Effector CD8-positive, alpha-beta T cell (primary cell): ENCODE measurements at places on chromosomes 11 and 22.

GRCh38 chr11:111696556-111696955 lies 69.6 kb downstream of the PPP2R1B start:
- no peak for DNase-seq

- no peak for DNase-seq
Measured at GRCh38 chr11:63494975-63495374, 4.0 kb upstream of the PLAAT5 start.

- no peak for DNase-seq
Measured at GRCh38 chr11:126175393-126175792, 36.1 kb downstream of the RPUSD4 start.

DNA sequence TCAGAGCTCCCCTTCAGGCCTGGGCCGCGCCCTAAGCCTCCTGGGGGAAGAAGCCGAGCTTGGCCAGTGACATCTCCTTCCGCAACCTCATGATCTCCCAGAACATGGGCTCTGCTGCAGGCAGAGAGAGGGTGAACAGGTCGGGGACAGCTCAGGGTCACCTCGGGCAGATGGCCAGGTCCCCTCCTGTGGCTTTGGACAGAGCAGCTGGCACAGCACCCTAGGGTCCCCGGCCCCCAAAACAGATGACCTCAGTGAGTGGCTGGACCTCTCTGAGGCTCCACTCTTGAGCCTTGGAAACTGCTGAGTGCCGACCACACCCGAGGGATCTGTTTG lies 6.9 kb upstream of the FADS3 start:
- DNase-seq, result no peak

- DNase-seq, result no peak
Measured at GRCh38 chr22:26744892-26745808, 87.8 kb downstream of the MIAT start.

GRCh38 chr22:23218867-23219251 lies 38.5 kb downstream of the BCR start:
- no peak for DNase-seq

- DNase-seq, result no peak
Measured at GRCh38 chr22:30575859-30576258, 1.4 kb upstream of the GAL3ST1 start.

DNA sequence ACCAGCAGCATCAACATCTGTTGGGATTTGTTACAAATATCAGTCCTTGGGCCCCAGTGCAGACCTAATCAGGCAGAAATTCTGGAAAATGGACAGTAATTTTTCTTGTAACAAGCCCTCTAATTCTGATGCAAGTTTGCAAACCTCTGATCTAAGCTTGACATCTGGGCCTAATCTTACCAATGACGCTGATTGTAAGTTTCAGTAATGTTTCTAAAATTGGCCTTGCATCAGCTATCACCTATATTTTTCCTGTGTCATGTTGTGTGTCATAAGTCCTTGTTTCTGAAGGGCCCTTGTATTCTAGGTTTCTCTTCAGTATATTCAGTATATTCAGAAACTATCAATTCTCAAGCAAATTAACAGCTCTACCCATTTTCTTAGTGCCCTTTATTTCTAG lies 36.4 kb downstream of the ZNF215 start:
- DNase-seq, result no peak

DNA sequence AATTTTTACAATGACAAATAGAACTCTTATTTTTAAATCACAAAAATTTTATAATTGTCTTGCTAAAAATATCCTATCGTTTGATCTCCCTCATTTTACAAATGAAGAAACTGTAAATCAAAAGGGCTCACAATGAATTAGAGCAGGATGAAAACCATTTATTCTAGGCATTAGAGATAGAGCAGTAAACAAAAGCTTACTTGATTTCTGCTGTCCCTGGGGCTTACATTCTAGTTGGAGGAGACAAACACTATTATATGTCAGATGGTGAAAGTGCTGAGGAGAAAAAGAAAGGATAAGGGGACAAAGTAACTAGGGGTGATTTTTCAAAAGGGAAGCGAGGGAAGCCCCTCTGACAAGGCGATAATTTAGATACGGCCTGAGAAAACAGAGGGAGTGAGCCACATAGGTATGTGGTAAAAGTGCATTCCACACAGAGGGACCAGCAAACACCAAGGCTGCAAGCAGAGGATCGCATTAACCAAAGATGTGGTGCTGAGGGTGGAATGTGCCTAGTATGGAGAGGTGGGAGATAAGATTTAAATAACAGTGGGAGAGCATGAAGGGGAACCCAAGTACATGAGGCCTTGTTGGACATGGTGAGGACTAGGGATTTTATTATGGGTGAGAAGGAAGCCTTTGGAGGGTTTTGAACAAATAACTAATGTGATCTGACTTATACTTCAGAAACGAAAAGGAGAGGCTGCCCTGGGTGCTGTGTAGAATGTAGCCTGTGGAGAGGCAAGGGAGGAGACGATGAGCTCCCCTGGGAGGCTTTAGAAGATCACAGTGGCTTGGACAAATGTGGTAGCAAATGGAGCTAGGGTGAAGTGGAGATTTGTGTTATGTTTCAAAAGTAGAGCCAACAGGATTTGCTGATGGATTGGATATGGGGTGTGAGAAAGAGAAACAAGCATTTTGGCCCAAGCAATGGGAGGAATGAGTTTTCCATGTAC lies 62.1 kb downstream of the PDHX start:
- DNase-seq, result no peak

- no peak for DNase-seq
Measured at GRCh38 chr11:65210361-65210731, 28.6 kb downstream of the CAPN1 start.

DNA sequence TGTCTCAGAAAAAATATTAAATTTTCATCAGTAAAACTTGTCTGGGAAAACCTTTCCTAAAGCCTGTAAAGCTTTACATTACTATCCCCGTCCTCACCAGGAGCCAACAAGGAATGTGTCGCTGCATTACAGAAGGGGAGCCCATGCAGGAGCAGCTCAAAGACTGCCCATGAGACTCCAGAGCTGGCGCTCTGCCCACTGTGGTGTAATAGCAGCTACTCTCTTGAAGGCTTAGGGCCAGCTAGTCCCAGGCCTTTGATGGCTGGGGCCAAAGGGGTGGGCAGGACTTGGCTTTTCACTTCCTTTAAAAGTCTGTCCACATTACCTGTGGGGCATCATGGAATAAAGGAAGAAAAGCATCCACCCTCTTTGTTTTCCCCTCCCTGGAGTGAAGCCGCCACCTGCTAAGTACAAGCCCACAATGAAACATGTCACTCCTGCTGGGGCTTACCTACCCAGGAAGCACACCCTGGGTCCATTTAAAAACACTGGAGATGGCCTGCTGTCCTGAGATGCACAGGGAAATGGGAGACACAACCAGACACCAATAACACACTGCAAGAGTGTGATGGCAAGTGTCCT lies 150.7 kb downstream of the ADAMTS15 start:
- DNase-seq, result no peak

GRCh38 chr11:66636411-66636810 lies 2.1 kb upstream of the RBM4 start:
- no peak for DNase-seq

DNA sequence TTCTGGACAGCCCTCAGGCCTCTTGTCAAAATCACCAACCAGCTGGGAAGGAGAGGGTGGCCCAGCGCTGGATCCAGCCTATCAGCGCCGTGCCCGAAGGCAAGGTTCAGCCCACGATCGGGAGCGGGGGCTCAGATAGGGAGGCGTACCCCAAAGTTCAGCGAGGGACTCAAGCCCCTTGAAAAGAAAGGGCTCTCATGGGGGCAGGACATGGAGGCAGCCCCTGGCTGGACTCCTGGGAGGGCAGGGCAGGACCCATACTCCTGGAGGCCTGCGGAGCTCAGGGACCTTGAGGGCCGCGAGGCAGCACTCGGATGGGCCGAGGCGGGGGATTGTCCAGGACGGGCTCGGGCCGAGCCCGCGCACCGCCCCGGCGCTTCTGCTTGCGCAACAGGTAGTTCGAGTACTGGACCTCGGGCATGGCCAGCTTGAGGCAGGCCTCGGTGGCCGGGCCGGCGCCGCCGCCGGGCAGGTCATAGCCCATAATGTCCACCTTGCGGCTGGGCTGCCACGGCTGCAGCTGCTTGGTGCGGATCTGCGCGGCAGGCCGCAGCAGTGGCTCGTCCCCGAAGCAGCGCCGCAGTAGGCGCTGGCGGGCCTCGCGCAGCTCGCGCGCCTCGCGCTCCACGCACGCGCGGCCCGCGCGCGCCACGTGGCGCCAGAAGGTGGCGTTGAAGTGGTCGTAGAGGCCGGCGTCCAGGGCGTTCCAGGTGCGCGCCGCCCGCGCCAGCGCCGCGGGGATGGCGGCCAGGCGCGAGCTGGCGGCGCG lies 6.5 kb downstream of the GAL3ST3 start:
- no peak for DNase-seq

DNA sequence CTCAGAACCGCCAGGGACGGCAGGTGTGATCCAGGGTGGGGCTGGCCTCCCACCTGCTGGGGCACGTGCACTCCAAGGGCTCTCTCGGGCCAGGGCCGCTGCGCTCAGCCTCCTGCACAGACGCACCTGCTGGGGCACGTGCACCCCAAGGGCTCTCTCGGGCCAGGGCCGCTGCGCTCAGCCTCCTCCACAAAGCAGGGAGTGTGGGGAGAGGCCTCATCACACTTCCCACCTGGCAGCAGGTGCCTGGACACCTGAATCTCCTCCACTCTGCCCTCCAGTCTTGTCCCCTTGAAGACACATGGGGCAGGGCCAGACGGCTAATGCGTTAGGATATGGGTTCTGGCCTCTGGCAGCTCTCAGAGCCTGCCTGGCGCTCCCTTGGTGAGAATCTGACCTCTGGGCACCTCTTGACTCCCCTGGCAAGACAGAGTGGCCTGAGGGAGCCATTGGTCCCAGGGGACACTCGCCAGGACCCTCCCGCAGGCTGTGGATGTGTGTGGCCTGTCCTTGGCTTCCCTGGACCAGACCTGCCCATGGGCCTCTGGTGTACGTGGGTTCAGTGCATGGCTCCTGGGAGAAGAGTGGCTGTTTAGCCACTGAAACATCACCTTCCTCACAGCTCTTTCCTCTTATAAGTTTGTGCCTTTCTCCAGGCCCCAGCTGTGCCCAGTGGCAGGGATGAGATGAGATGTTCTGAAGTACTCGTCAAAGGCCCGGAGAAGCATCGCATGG lies 73.5 kb downstream of the BRD1 start:
- DNase-seq, result no peak

DNA sequence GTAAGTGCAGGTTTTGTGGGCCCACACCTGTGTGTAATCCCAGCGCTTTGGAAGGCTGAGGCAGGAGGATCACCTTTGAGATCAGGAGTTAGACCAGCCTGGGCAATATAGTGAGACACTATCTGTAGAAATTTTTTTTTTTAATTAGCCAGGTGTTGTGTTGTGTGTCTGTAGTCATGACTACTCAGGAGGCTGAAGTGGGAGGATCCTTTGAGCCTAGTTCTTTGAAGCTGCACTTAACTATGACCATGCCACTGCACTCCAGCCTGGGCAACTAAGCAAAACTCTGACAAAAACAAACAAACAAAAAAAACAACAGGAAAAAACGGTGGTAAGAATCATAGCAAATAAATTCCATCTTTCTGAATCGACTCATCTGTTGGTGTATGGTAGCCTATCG lies 268.6 kb upstream of the PDGFD start:
- no peak for DNase-seq
